Activated T-helper 2 cell treated with anti-CD3 and anti-CD28 coated beads, Interferon-gamma antibody, Interleukin-2, Interleukin-4, amounts not matched to agents 10 μg/mL and 5 μg/mL and 100 μg/mL, durations not matched to agents 14 hours and 24 hours and 36 hours (primary cell): ENCODE measurements at places on chromosomes 1 and 21.

- H3K4me1 ChIP-seq, result peaks cover 22% of the 10 kb centered on the region
- no peak overlapping the region for H3K4me3 ChIP-seq
- no peak for DNase-seq
These were observed 1.2 kb upstream of the CPT2 start for GRCh38 chr1:53195246-53196016.

DNA sequence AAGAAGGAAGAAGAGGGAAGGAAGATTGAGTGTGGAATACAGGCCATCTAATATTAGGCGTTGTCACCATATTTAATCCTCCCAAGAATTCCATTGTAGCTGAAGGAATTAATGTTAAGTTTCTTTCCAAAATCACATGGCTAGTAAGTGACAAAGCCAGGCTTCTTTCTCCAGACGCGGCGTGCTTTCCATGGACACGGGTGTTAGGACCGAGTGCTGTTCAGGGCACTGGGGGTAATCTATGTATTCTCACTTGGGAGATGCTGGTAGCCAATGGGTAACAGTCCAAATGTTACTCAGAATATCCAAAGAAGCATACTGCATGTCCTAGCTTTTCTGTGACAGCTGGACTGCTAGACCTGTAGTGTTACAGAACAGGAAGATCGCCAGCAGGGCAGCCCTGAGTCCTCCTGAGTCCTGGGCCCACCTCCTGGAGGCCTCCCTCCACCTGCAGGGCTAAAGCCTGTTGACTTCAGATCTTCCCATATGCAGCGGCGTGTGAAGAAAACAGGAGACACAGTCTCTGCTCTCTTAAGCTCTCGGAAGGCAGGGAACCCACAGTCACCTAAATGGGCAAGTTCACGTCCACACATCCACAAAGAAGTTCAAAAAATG, 5.3 kb downstream of the IGSF9 start:
- no peaks in the 10 kb centered on the region for H3K36me3 ChIP-seq
- H3K27me3 ChIP-seq, result peaks cover 36% of the 10 kb centered on the region
- no peak overlapping the region for H3K27ac ChIP-seq
- H3K4me1 ChIP-seq, result peaks cover 16% of the 10 kb centered on the region
- DNase-seq, result no peak
- no peak overlapping the region for H3K4me3 ChIP-seq

GRCh38 chr1:203700901-203701300, 64.1 kb upstream of the LAX1 start:
- H3K36me3 ChIP-seq, result peaks cover 65% of the 10 kb centered on the region
- no peak overlapping the region for H3K4me3 ChIP-seq
- no peak for DNase-seq
- H3K27ac ChIP-seq, result no peak overlapping the region
- H3K4me1 ChIP-seq, result peaks cover 14% of the 10 kb centered on the region

GRCh38 chr1:37391211-37392011, 83.0 kb upstream of the ZC3H12A start:
- H3K36me3 ChIP-seq, result no peaks in the 10 kb centered on the region
- H3K4me1 ChIP-seq, result no peaks in the 10 kb centered on the region
- no peak overlapping the region for H3K27ac ChIP-seq
- H3K27me3 ChIP-seq, result peaks cover 10% of the 10 kb centered on the region

DNA sequence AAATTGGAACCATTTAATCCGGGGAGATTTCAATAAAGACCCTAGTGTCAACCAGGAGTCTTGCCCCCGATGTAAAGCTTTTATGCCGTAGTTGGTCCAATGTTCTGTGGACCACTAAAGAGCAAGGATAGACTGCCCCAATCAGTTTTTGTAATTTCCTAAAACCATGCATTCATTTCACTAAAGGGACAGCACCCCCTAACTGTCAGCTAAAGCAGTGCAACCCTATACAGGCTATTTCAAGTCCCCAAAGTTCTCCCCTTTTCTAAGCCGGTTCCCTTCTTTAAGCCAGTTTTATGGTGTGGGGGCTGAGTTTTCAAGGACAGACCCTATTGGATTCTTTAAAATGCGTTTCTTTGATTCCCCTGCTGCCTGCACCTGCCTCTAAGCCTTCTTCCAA, 12.7 kb upstream of the PDPN start:
- DNase-seq, result no peak
- no peak overlapping the region for H3K27ac ChIP-seq
- no peaks in the 10 kb centered on the region for H3K4me1 ChIP-seq

GRCh38 chr1:228852024-228852423, 116.7 kb downstream of the RHOU start:
- no peak overlapping the region for H3K4me3 ChIP-seq
- H3K27ac ChIP-seq, result no peak overlapping the region
- H3K36me3 ChIP-seq, result no peaks in the 10 kb centered on the region
- peaks cover 45% of the 10 kb centered on the region for H3K27me3 ChIP-seq
- no peak for DNase-seq

DNA sequence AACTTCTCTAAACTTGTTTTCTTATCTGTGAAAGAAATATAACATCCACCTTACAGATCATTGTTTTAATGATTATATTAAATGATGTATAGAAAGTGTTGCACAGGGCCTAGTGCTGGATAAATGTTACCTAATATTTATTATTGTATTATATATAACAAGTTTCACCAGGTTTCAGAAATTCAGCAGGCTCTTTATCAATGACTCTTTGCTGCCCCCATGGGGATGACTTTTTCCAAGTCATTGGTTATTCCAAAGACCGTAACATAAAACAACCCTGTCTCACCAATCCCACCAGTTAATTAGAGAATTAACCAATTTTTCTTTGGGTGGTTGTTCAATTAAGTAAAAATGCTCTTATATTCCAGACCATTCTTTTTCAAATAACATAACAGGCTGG, 7.3 kb upstream of the DEDD start:
- no peak overlapping the region for H3K4me3 ChIP-seq
- H3K4me1 ChIP-seq, result peaks cover 6% of the 10 kb centered on the region
- H3K27ac ChIP-seq, result no peak overlapping the region
- H3K36me3 ChIP-seq, result peaks cover 5% of the 10 kb centered on the region

DNA sequence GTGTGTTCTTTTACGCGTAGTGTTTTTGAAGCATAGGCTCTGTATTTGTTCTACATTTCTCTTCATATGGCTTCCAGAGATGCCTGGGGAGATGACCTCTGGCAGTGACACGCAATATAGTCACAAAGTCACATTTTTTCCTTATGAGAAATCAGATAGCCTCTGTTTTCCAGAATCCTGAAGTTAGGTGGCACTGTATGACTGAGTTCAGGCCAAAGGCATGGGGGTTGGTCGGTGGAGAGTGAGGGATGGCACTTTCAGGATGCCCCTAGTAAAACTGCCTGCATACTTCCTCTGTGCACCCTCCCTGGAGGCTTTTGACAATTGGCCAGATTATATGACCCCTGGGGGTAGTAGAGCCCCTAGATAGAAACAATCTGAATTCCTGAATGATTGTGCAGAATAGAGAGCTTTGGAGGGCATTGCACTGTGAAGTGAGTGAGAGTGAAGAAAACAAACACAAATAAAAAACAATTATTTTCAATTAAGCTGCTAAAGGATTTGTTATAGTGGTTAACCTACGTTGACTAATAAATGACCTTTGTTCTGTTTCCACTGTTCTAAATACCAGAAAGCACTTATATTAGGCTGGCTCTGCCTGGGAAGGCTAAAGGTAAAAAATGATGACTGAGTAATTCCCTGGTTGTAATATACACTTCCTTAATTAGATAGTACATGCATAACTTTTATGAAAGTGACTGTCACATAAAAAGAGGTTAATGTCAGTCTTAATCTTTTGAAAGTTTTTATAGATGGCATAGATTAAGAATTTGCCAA, 1660.8 kb downstream of the PLA2G4A start:
- no peaks in the 10 kb centered on the region for H3K36me3 ChIP-seq
- no peaks in the 10 kb centered on the region for H3K27me3 ChIP-seq
- H3K4me1 ChIP-seq, result no peaks in the 10 kb centered on the region
- no peak overlapping the region for H3K4me3 ChIP-seq

DNA sequence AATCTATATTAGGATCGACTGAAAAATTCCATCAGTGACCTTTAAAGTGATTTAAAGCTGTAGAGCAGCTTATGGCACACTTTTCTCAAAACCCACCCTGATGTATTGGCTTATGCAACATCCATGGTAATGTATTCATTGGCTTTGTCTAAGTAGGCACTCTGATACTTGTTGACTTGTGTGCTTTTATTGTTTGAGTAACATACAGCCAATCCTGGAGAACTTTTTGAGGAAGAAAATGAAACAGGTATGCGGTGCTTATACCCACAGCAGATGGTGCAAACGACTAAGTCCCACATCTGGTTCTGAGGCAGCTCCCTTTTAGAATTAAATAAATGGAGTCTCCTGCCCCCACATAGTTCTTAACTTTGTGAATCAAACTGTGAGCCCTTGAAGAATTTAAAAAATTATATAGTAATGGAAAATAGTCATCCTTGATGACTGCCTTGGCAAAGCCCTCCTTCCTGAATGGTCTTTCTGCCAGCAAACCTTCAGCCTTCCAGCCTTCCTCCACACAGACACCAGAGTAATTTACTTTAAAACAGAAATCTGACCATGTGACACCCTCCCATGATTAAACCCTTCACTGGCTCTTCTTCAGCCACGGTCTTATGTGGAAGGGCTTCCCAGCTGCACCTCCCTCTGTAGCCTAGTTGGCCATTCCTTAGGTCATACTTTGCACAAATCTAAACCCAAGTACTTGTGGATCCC, 116.0 kb downstream of the BCAR3 start:
- H3K27me3 ChIP-seq, result no peaks in the 10 kb centered on the region
- no peak for DNase-seq
- peak overlapping the region; percentile 8 for H3K27ac ChIP-seq
- no peaks in the 10 kb centered on the region for H3K4me1 ChIP-seq
- no peak overlapping the region for H3K4me3 ChIP-seq

DNA sequence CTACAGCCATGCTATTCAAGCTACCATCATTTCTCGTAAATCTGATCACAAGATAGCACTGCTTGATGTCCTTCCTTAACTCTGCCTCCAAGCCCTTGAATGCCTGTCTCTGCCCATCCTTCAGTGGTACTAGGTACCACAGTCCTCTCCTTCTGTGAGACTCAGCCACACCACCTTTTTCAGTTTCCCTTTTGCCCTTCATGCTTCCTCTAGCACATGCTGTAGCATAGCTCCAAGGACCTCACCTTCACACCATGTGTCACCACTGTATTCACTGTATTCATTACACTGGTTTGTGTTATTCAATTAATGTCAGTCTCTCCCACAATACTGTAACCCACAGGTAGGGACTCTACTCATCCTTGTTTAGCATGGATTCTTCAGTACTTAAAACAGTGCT, 8.0 kb upstream of the TP53BP2 start:
- H3K4me3 ChIP-seq, result no peak overlapping the region
- DNase-seq, result no peak
- H3K27ac ChIP-seq, result no peak overlapping the region
- no peaks in the 10 kb centered on the region for H3K36me3 ChIP-seq

DNA sequence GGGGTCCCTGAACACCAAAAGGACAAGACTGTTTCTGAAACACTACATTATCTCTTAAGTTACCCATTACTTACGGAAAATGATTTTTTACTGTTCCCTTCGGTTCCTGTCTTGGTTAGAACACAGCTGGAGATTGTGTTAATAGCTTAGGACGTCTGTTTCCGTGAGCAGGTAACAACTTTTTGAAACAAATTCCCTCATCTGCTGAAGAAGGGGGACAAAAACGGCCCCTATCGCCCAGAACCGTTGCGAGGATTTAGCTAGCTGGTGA, 67.8 kb downstream of the SLC35A3 start:
- H3K27ac ChIP-seq, result peak overlapping the region; percentile 99
- peaks cover 56% of the 10 kb centered on the region for H3K36me3 ChIP-seq
- no peaks in the 10 kb centered on the region for H3K27me3 ChIP-seq
- peaks cover 47% of the 10 kb centered on the region for H3K4me1 ChIP-seq

DNA sequence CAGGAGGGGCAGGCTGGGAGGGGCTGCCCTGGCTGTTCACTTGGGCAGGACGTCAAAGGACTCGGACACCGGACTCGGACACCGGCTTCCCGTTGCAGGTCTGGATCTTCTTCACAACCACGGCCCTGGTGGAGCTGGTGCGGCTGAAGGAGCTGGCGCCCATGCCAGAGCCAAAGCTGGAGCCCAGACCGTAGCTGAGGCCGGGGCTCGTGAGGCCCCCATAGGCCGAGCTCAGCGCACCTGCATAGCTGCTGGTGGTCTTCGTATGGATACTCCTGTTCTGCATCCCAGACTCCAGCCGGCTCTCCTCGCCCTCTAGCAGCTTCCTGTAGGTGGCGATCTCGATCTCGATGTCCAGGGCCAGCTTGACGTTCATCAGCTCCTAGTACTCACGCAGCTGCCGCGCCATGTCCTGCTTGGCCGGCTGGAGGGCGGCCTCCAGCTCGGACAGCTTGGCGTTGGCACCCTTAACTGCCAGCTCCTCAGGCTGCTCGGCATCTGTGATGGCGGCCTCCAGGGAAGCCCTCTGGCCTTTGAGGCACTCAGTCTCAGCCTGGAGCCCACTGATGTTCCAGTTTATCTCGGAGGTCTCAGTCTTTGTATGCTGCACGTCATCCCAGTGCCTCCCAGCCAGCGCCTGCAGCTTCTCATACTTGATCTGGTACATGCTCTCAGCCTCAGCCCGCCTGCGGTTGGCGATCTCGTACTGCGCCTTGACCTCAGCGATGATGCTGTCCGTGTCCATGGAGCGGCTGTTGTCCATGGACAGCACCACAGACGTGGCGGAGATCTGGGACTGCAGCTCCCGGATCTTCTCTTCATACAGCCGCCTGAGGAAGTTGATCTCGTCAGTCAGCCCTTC, 15.1 kb upstream of the KLF17 start:
- no peak overlapping the region for H3K27ac ChIP-seq
- H3K27me3 ChIP-seq, result peaks cover 15% of the 10 kb centered on the region
- no peaks in the 10 kb centered on the region for H3K4me1 ChIP-seq
- no peak for DNase-seq
- H3K4me3 ChIP-seq, result no peak overlapping the region

DNA sequence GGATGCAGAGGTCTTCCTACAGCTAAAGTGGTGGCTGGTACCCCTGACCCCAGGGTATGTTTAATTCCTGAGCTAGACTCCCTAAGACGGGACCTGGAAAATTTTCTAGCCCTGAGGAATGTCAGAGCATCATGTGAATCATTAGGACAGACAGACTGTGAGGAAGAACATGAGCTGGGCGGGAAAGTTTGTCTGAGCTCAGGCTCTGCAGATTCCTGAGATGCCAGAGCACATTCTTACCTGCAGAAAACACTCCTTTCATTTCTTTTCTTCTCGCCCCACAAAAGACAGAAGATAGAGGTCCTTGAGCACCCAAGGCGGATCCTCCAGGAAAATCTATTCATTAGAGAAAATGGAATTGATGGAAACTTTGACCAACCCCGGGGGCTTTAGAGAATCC, 6.5 kb downstream of the CAPN2 start:
- H3K27ac ChIP-seq, result no peak overlapping the region
- H3K36me3 ChIP-seq, result peaks cover 61% of the 10 kb centered on the region
- H3K4me3 ChIP-seq, result no peak overlapping the region
- H3K4me1 ChIP-seq, result peaks cover 72% of the 10 kb centered on the region
- H3K27me3 ChIP-seq, result no peaks in the 10 kb centered on the region

DNA sequence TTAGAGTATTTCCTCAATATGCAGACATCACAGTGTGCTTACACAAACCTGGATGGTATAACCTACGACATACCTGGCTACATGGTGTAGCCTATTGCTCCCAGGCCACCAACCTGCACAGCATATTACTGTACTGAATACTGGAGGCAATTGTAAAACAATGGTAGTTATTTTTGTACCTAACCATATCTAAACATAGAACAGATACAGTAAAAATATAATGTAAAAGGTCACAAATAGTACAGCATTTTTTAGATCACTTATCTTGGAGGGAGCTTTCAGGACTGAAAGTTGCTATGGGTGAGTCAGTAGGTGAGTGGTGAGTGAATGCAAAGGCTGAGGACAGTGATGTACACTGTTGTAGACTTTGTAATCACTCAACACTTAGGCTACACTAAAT, 492.3 kb downstream of the MRPL39 start:
- no peak overlapping the region for H3K27ac ChIP-seq
- H3K4me1 ChIP-seq, result no peaks in the 10 kb centered on the region
- no peak overlapping the region for H3K4me3 ChIP-seq
- DNase-seq, result no peak
- no peaks in the 10 kb centered on the region for H3K27me3 ChIP-seq
